ENCODE measurements at places on chromosomes 7 and 10. TPM values are rescaled to one million over a fixed set of nuclear protein-coding genes. Genes with fewer than 3 reads are reported as not detected.

GPR85 gene
- 0.20 TPM for total RNA-seq

ARL3 gene
- total RNA-seq, result 24.9 TPM

HOXA2 gene
- total RNA-seq, result 18.6 TPM

PLEKHS1 gene
- not detected for total RNA-seq

CRCP gene
- total RNA-seq, result 32.4 TPM

GPRIN2 gene
- 19.8 TPM for total RNA-seq

SPOCK2 gene
- total RNA-seq, result 47.7 TPM

CFTR gene
- 6.6 TPM for total RNA-seq

CSTF2T gene
- total RNA-seq, result 28.7 TPM

CYP2C19 gene
- total RNA-seq, result 0.42 TPM

PALD1 gene
- 1.4 TPM for total RNA-seq

TMEM209 gene
- total RNA-seq, result 29.2 TPM

HOXA3 gene
- 85.5 TPM for total RNA-seq

METTL27 gene
- 13.5 TPM for total RNA-seq

FBXL13 gene
- total RNA-seq, result 9.2 TPM

RBP3 gene
- not detected for total RNA-seq

NEBL gene
- 13.2 TPM for total RNA-seq

CPXM2 gene
- 0.18 TPM for total RNA-seq

DDC gene
- 44.6 TPM for total RNA-seq

LOXL4 gene
- total RNA-seq, result 3.7 TPM

NPTX2 gene
- 0.14 TPM for total RNA-seq

CYP3A7 gene
- not detected for total RNA-seq

FANK1 gene
- 2.5 TPM for total RNA-seq

PRSS37 gene
- total RNA-seq, result not detected

SH2D4B gene
- 0.12 TPM for total RNA-seq

ENTPD1 gene
- total RNA-seq, result not detected

SEMA3E gene
- 1.1 TPM for total RNA-seq

STK31 gene
- 1.6 TPM for total RNA-seq

LRIT1 gene
- total RNA-seq, result not detected

ABCC2 gene
- 0.75 TPM for total RNA-seq

TYW1B gene
- 5.7 TPM for total RNA-seq

LGI1 gene
- not detected for total RNA-seq

GARIN1A gene
- total RNA-seq, result 7.4 TPM

TCF7L2 gene
- total RNA-seq, result 103 TPM

VIPR2 gene
- 0.36 TPM for total RNA-seq

TRIM24 gene
- total RNA-seq, result 114 TPM

Data from progenitor cell of endocrine pancreas (in vitro differentiated cells).